Pulmonary artery endothelial cell (primary cell): ENCODE measurements at places on chromosomes 2 and 18. TPM values are rescaled to one million over a fixed set of nuclear protein-coding genes. Genes with fewer than 3 reads are reported as not detected.

Gene MAB21L4
- total RNA-seq, result not detected in 2 replicates

Gene C18orf54
- total RNA-seq, result 6.9 and 14.8 TPM in 2 replicates

Gene VSNL1
- not detected in 2 replicates for total RNA-seq

Gene CD207
- not detected in 2 replicates for total RNA-seq

Gene MAPK4
- not detected in 2 replicates for total RNA-seq

Gene POTEC
- total RNA-seq, result not detected in 2 replicates

Gene ACADL
- total RNA-seq, result not detected in 2 replicates

Gene FBXO41
- total RNA-seq, result 0.56 and 0.66 TPM in 2 replicates
